Hippocampal formation (tissue), 2 donors: ENCODE measurements at places on chromosomes 12 and 14.

- DNase-seq, result no peak
Observed at GRCh38 chr12:109432431-109432830, 44.7 kb downstream of the KCTD10 start.

GRCh38 chr12:121582583-121583333, 1.9 kb upstream of the KDM2B start:
- DNase-seq, result no peak

DNA sequence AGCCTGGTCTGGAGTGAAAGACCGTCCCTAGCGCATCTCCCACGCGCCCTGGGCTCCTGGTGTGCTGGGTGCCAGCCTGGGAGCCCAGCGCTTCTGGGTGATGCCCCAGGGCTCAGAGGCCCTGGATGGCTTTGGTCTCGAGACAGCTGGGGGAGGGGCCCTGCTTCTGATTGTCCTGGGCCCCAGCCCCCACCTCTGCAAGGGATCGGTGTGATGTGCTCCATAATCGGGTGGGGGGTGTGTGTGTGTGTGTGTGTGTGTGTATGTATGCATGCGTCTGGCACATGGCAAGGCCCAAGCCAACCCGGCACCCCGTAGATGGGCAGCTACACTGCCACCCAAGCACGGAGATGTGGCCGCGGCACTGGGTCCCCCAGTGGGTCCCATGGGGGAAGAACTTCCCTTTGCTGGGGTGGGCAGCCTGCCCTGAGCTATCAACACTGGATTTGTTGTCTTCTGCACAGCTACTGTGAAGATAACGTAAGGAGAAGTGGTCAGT, 3.1 kb downstream of the ZBTB42 start:
- DNase-seq, result no peak

- DNase-seq, result no peak
Observed at GRCh38 chr14:80955416-80955941, at the start of gene TSHR. TSS of gene TSHR (plus strand) at chr14:80955621. CDS start at chr14:80955681, 60 bp downstream.

DNA sequence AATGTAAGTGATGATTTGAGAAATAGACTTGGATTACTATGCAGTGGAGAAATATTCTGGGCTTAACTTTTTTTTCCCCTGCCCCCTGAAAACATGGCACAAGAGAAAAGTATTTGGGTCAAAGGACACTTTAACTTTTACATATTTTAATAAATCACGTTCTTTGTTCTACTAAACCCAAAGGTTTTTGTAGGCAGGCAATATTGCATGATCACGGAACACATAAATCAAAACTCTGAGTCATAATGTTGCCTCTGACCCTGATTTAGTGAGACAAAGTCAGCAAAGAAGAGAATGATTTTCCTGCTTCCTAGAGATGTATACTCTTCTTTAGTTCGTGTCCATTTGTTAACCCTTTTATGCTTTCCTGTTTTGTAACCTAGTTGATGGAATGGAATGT, 38.0 kb downstream of the ABCD2 start:
- no peak for DNase-seq

- no peak for DNase-seq
Observed at GRCh38 chr14:101355284-101355683, 206.0 kb upstream of the DIO3 start.

- DNase-seq, result no peak
Observed at GRCh38 chr14:92984082-92984788, 61.3 kb downstream of the CHGA start.
